Left renal cortex interstitium (tissue), 4 donors: ENCODE measurements at places on chromosomes 5 and 9. TPM values are rescaled to one million over a fixed set of nuclear protein-coding genes. Genes with fewer than 3 reads are reported as not detected.

DNA sequence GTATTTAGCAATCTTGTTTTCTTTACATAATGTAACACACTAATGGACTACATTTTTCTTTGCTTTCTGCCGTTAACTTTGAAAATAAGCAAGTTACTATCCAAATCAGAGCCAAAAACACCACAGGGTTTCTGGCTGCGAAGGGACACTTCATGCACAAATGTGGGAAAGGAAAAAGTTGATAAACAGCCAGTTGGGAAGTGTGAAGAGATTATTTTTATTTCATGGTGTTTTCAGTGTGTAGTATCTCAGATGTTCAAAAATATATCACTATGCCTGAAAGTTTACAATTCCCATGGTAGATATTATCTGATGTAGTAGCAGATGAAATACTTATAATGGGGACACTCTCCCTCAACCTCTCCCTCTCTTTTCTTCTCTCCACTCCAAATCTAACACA, 135.3 kb downstream of the CETN3 start:
- DNase-seq, result no peak

GRCh38 chr5:128667152-128667551, 129.1 kb upstream of the FBN2 start:
- DNase-seq, result no peak

Gene PLPPR1
- 19.3 TPM for polyA plus RNA-seq

DNA sequence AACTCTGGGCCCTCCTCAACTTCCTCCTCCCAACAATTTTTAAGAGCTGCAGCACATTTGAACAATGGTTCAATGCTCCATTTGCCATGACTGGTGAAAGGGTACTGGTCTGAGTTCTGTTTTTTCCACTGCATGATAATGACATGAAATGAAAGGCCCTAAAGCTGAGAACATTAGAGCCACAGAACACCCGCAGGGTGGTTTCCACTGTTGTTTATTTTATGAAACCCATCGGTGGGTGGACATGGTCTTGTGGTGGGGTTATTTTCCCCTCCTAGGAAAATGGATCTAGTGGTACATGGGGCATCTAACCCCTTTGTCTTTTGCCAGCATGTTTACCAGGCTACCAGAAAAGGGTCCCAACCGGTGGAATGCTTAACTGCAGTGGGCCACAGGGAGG, 71.8 kb downstream of the SMARCA2 start:
- no peak for DNase-seq

Gene PLPP7
- 3.5 TPM for polyA plus RNA-seq

- no peak for DNase-seq
These were observed 76.5 kb downstream of the COL27A1 start for GRCh38 chr9:114231719-114232449.

DNA sequence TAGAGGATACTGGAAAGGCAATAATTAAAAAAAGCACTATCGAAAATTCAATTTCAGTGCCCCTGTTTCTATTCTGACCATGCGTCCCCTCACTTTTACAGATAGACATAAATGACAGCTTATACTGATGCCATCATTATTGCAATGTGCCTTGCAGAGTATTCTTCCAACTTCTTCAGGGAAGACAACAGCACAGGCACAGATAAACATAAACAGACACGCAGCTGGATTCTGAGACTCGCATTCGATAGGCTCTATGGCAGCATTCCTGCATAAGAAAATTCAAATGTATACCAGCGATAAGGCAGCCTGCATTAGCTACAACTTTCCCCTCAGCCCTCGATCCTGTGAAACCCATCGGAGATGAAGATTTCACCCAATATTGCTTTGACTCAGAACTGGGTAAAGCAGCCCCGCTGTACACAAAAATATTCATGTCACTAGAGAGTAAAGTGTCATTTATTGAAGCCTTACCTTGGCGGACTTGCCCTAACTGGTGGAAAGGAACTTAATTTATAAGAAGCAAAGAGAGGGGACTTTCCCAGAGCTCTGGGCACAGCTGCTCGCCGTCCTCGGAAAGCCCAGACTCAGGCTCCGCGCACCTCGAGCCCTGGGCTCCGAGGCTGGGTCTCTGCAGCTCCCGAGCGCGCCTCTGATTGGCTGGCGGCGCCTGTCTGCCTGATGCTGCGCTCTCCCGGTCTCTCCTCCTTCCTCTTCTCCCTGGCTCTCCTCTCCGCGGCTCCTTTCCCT, at the start of gene CDH18:
Gene CDH18 (minus strand): TSS at position 589 of the 750 bp plus-strand sequence. CDS start 149,214 bp downstream, outside the sequence.
- no peak for DNase-seq

DNA sequence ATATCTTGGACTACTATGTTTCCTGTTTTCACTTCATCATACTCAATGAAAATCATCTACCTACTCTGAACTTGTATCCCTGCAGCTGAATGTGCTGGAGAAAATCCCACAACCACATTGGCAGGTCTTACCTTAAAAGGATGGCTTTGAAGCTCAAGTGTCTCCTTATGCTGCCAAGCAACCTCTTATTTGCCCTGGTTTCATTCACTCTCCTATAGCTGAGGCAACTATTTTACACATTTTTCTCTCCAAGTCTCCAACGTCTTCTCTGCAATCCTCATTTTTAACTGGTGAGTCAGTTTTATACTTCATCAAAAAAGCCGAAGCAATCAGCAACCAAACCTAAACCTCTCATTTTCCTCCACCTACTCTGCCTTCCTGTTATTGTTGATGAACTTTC, 49.7 kb downstream of the POU4F3 start:
- no peak for DNase-seq
